ENCODE measurements at places on chromosomes 4 and X.

GRCh38 chrX:119709630-119710029 lies 16.7 kb upstream of the SEPTIN6 start:
- DNase-seq, result no peak

DNA sequence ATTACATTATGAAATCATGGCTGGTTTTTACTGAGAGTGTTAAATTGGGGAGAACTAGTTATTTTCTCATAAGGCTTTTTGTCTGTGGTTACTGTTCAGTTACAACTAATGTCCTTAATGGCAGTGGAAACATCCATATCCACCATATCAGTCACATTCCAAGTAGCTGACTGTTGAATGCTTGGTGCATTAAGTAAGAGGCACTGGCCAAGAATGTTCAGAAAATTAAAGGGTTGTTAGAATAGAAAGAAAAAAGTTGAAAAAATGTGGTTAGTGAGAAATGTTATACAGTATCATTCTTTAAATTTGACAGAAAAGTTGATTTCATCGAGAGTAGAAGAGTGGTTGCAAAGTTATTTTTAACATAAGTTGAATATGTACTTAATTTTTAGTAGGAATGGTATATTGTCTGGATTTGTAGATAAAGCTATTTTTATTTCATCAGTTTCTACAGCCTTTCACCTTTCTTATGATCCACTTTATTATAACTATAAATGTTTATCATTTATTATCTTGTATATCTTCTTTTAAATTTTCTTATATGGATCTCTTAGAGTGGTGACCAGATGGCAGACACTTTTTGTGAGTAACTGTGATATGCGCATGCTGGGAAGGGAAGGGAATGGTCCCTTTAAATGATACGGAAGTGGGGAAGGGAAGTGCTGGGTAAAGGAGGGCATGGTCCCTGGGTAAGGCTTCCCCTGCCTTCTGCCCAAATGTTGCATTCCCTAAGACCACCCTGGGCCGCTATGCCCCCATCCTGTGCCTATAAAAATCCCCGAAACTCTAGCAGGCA lies 2407.1 kb downstream of the ARAP2 start:
- no peak for DNase-seq

GRCh38 chr4:54620773-54621172 lies 37.0 kb upstream of the KIT start:
- no peak for DNase-seq

GRCh38 chr4:185502386-185502785 lies 30.9 kb upstream of the CCDC110 start:
- no peak for DNase-seq
